SK-N-DZ (cell line): ENCODE measurements at places on chromosomes 11 and 22.

DNA sequence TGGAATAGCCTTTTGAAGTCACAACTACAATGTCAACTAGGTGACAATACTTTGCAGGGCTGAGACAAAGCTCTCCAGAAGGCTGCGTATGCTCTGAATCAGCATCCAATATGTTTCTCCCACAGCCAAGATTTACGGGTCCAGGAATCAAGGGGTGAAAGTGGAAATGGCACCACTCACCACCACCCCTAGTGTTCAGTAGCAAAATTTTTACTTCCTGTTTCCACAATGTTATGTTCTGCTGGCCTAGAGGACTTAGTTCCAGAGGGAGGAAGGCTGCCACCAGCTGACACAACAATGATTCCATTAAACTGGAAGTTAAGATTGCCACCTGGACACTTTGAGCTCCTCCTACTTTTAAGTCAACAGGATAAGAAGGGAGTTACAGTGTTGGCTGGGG is 68.5 kb upstream of the MPEG1 start:
- DNase-seq: no peak

- DNase-seq: no peak
Observed at GRCh38 chr22:41436322-41437113, 10.1 kb downstream of the TOB2 start.

GRCh38 chr11:92311616-92312449 is 87.2 kb downstream of the FAT3 start:
- DNase-seq: no peak

DNA sequence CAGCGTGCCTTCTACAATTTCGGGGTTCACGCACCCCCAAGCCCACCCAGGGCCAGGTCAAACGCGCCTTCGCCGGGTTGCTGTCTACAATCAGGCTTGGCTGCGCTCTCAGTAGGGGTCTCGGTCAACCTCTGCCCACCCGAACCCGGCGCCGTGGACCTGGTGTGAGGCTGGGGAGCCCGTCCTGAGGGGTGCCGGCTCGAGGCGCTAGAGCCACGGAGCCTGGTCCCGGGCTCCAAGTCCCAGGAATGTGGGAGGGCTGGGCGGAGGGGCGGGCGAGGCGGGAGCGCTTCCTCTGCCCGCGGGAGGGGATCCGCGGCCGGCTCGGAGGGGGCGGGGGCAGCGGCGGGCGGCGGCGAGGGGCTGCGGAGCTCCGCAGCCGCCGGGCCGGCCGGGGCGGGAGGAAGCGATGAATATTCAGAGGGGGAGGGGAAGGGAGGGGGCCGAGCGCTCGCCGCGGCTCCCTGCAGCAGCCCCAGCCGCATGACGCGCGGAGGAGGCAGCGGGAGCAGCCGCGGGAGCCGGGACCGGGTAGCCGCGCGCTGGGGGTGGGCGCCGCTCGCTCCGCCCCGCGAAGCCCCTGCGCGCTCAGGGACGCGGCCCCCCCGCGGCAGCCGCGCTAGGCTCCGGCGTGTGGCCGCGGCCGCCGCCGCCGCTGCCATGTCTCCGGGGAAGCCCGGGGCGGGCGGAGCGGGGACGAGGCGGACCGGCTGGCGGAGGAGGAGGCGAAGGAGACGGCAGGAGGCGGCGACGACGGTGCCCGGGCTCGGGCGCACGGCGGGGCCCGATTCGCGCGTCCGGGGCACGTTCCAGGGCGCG is at the start of gene PTPRJ:
PTPRJ (plus strand) TSS at position 472 of the 819 bp plus-strand sequence. CDS start 354 bp downstream, outside the sequence.
- no peak for DNase-seq

DNA sequence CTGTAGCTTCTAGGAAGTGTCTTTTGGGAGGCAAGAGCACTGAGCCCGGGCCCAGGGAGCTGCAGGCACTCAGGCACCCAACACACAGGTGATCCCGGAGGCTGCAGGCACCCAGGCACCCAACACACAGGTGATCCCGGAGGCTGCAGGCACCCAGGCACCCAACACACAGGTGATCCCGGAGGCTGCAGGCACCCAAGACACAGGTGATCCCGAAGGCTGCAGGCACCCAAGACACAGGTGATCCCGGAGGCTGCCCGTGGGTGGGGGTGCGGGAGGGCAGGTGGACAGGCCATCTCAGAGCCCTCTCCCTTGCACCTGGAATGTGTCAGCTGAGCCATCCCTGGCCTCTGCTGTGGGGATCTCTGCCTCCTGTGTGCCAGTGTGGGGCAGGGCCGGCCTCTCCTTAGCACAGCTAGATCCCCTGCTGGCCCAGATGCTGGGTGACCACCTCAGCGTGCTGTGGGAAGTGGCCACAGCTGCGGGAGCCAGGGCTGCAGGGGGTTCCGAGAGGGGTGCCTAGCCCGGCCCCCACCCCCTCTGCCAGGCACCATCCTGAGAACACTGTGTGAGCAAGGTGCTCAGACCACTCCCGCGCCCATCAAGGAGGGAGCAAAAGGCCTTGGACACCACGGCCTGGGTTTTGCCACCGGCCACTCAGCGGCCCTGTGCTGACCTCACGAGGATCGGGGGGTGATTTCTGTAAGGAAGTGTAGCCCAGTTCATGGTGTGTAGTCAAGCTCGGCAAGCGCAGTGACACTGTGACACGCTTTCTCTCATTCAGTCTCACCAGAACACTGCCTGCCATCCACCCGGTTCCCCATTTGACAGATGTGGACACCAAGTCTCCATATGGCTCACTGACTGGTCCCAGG is 14.2 kb downstream of the MRGPRG start:
- no peak for DNase-seq

GRCh38 chr11:78715639-78716311 is 141.1 kb upstream of the NARS2 start:
- DNase-seq: peak; percentile 93

- no peak for DNase-seq
Observed at GRCh38 chr11:131923309-131923708, 552.9 kb downstream of the NTM start.

- no peak for DNase-seq
Observed at GRCh38 chr22:37503850-37504249, 15.4 kb downstream of the CARD10 start.

DNA sequence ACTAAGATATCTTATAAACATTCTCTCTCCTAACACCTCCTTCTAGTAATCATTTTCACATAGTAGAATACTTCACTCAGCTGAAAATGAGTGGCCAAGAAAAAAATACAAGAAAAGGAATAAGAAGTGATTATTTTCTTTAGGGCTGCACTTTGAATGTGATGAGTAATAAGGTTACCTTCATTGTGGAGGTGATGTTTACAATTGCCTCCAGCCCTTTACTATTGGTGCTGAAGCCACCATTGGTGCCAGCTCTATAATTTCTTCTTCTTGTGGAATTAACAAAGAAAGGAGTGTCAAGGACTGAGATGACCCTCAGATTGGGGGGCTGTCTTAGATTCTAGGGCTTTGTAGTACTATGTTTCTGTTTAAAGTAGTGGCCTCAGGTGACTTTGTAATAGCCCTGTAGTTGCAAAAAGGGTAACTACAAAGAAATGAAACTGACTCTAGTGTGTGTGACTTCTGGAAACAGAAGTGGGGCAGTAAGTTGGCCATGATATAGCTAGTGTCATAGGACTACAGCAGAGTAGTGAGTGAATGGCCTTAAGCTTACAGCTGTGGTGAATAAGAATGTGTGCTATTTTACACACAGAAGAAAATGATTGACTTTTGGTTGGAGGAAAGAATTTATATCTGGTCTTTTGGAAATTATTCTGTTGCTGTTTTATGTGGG is 287.2 kb downstream of the TMEM135 start:
- no peak for DNase-seq

GRCh38 chr11:10898003-10898762 is 40.3 kb upstream of the ZBED5 start:
- no peak for DNase-seq

- no peak for DNase-seq
Observed at GRCh38 chr22:24102366-24103200, 78.7 kb upstream of the SUSD2 start.

DNA sequence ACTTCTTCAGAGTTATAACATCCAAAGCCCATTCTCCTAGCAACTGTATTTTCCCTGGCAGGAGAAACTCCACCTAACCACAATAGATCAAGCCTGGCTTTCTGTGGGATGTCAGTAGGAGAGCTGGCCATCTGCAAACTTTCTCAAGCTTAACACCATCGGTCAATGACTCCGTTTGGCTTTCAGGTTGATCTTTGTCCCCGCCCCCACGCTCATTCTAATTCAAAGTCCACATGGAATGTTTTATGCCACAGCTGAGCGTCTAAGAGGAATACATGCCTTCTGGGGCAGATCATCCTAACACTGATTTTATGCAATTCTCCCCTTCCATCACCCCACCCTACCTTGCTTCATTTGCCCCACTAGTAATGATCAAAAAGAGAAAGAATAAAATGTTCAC is 4.8 kb downstream of the GVQW3 start:
- no peak for DNase-seq

- DNase-seq: no peak
Observed at GRCh38 chr11:109696191-109696897, 274.4 kb downstream of the C11orf87 start.

DNA sequence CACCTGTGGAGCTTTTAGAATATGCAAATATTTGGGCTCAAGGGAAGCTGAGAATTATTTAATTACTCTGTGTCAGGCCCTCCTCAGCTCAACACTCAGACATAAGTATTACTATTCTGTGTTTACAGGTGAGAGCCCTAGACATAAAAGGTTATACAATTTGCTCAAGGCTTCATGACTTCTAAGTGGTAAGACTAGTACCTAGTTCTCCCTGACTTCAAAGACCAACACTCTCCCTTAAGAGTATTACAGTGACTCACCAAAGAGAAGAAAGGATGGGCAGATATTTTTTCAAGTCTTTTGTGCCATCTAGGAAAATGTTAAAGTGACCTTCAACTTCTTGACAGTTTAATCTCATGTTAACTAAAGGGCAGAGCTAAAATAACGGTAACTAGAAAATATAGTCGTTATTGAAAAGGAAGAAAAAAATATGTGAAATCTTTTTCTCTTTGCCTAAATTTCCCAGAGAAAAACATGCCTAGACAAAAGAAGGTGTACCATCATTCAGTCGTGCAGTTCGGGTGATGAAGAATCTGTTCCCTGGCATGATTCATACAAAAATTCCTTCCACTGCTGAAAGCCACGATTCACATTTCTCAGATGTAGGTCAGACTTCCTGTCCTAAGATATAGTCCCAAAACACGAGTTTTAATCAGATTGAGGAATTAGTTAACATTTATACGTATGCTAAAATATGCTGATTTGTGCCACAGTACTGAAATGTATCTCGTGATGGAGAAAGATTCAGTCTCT is 849.1 kb upstream of the API5 start:
- DNase-seq: no peak

DNA sequence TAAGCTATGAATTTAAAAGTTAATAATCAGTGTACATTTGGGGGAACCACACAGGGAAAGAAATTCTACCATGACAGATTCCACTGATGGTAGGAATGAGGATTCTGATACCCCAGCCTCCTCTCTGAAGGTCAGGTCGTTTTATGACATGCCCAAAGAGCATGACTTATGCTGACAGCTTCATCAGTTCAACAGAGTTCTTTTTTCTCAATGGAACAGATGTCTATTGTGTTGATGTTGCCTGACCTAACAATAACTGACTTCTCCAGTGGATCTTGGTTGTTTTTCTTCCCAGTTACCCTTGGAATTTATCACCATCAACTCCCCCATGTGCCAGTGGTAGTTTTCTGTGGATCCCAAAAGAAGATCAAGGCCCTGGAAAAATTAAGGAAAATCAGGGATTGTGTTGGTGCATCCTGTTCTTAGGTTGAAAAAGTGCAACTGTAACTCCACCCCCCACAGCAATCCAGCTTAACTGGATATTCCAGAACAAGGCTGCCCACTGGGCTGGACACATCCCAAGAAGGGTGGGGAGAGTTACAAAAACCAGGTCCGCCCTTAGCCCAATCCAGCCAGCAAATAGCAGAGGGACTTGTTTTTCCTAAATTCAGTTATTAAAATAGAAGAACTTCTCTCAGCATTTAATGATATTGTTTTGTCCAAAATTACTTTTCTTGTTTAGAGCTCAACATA is 31.5 kb upstream of the CAT start:
- DNase-seq: no peak

- DNase-seq: no peak
Observed at GRCh38 chr11:7673724-7674434, 579 bp upstream of the CYB5R2 start.

- DNase-seq: no peak
Observed at GRCh38 chr11:60777572-60777971, 7.6 kb upstream of the MS4A10 start.

GRCh38 chr11:109109571-109110315 is 312.2 kb upstream of the C11orf87 start:
- no peak for DNase-seq

- DNase-seq: no peak
Observed at GRCh38 chr11:128482512-128483191, 104.7 kb downstream of the ETS1 start.

- no peak for DNase-seq
Observed at GRCh38 chr22:50089682-50090411, at the start of gene MOV10L1. TSS of gene MOV10L1 (plus strand) at chr22:50090006. CDS start at chr22:50090089, 83 bp downstream.

GRCh38 chr11:91935120-91935519 is 289.5 kb upstream of the FAT3 start:
- DNase-seq: no peak

- no peak for DNase-seq
Observed at GRCh38 chr11:75588051-75588481, 26.0 kb downstream of the SERPINH1 start.

DNA sequence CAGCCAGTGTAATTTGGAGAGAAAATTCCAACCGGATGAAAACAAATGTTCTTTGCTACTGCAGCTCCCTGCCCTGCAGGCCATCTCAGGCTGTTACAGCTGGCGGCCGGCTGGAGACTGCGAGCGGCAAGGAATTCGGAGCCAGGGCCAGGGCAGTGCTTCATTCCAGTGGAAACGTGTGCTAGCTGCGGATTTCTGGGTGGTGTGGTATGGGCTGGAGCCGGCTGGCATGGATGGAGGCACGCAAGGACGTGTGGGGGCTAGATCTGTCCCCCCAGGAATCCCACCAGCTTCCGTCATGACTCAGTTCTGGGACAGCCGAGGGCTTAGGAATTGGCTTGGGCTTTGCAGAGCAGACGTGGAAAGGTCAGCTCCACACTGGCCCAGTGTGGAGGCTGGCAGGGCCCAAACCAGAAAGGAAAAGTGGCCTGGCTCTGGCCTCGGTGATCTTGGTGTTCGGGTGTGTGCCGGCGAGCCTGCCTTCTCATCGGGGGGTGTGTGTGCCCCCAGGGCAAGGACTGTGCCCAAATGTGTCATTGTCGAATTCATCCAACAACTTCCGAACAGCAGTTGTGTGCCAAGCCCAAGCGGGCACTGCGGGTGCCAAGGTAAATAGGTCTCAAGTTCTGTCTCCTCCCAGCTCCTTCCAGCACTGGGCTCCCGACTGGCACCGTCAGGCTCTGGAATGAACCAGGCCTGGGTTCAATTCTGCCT is 48.1 kb upstream of the SHISAL1 start:
- DNase-seq: no peak

DNA sequence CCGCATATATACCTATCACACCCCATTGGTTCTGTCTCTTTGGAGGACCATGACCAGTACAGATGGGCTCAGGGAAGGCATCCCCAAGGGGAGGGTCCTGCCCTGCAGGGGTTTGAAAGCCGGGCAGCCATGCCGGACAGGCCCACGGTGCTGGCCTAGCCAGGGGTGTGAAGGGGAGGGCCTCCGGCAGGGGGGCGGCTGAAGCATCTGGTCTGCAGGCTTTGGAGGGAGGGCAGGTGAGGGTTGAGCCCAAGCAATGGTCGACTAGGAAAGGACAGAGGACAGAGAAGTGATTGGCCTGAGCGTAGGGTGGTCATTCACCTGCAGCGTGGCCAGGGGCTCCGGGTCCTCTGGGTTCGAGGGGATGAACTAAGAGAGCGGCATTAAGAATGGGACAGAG is 11.2 kb upstream of the CTSD start:
- no peak for DNase-seq
